H1 (cell line): ENCODE measurements at places on chromosomes 5 and 9.

DNA sequence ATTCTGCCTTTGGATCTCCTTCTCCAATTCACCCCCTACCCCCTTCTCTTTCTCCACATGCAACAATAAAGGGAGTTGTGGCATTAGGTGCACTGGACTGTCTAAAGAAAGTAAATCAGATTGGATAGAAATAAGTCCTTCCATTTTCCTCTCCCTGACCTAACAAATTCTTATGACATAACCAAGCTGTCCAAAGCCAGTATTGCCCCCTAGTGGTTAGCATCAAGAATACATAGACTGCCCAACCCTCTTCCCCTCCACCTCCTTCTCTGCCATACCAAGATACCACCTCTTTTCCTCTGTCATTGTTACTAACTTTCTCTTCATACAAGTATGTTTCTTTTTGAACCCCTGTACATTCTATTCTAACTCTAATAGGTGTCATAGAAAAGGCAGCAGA lies 45.7 kb downstream of the PPARGC1B start:
- H3K27ac ChIP-seq = no peak overlapping the region
- H3K27me3 ChIP-seq = no peaks in the 10 kb centered on the region
- no peaks in the 10 kb centered on the region for H3K36me3 ChIP-seq
- H3K4me3 ChIP-seq = no peak overlapping the region
- H3K4me1 ChIP-seq = peaks cover 3% of the 10 kb centered on the region

DNA sequence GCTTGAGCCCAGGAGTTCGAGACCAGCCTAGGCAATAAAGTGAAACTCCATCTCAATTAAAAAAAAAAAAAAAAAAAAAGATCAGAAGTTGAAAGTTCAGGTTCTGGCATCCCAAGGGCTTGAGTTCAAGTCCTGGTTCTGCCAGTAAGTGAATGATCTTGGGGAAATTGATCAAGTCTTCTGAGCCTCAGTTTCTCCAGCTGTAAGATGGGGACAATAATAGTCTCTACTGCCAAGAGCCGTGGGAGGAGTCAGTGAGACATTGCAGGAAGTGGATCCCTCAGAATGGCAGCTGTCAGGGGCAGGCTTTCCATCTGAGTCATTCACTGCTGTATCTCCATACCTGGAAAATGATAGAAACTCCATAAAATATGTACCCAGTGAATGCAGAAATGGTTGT lies 37.8 kb upstream of the FUBP3 start:
- DNase-seq = no peak
- peaks cover 3% of the 10 kb centered on the region; the same call in 1 of the 2 replicates for H3K27me3 ChIP-seq
- H3K4me3 ChIP-seq = no peak overlapping the region
- H3K4me1 ChIP-seq = peaks cover 20% of the 10 kb centered on the region

GRCh38 chr9:93622691-93623090 lies 46.3 kb downstream of the PHF2 start:
- no peak for DNase-seq

- H3K36me3 ChIP-seq = no peaks in the 10 kb centered on the region
- no peak overlapping the region for H3K4me3 ChIP-seq
- H3K27ac ChIP-seq = no peak overlapping the region
- H3K27me3 ChIP-seq = no peaks in the 10 kb centered on the region
Measured at GRCh38 chr5:59799668-59800346, 93.7 kb downstream of the PDE4D start.

DNA sequence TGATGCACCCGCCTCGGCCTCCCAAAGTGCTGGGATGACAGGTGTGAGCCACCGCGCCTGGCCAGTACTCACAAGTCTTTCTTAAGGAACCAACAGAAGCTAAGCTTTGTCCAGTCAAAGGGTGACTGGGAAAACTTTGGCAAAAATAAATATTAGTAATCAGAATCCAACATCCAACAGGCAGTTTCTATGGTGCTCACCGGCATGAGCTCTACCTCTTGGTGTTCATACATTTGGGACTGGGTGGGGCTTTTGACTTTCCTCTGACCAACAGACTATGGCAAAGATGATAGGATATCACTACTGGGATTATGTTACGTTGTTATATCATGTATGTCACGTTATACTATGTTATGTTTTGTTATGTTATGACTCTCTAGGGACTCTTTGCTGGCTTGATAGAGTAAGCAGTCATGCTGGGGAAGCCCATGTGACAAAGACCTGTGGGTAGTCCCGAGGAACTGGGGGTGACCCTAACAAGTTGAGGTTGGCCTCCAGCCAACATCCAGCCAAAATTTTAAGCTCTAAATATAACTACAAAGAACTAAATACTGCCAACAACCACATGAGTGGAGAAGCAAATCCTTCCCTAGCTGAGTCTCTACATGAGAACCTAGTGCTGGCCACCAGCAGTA lies 6.0 kb downstream of the RASGEF1C start:
- H3K27me3 ChIP-seq = peaks cover 12% of the 10 kb centered on the region
- DNase-seq = no peak
- no peak overlapping the region for H3K4me3 ChIP-seq
- no peaks in the 10 kb centered on the region for H3K36me3 ChIP-seq
